ENCODE measurements at places on chromosomes 11 and 22.

GRCh38 chr11:60835534-60835846, 6.4 kb upstream of the CCDC86 start:
- no peak for DNase-seq

GRCh38 chr11:11157185-11157584, 195.9 kb downstream of the CSNK2A3 start:
- DNase-seq, result no peak

GRCh38 chr22:35021161-35021560, 44.8 kb upstream of the ISX start:
- DNase-seq, result no peak

- DNase-seq, result no peak
Observed at GRCh38 chr22:45124176-45124847, 39.4 kb upstream of the NUP50 start.

- DNase-seq, result no peak
Observed at GRCh38 chr11:110837603-110838002, 125.4 kb upstream of the ARHGAP20 start.

- DNase-seq, result no peak
Observed at GRCh38 chr11:57072640-57073039, 83.9 kb downstream of the OR5AK2 start.
